Transverse colon (tissue), 4 donors: ENCODE measurements at places on chromosomes 13 and 19. TPM values are rescaled to one million over a fixed set of nuclear protein-coding genes. Genes with fewer than 3 reads are reported as not detected.

- H3K36me3 ChIP-seq, result peaks cover 28% of the 10 kb centered on the region
- H3K4me1 ChIP-seq, result peaks cover 72% of the 10 kb centered on the region
- no peak overlapping the region for H3K4me3 ChIP-seq
- H3K27ac ChIP-seq, result peak overlapping the region; percentile 99
- DNase-seq, result no peak
- no peaks in the 10 kb centered on the region for H3K27me3 ChIP-seq
These were observed 1.9 kb upstream of the FAM174C start for GRCh38 chr19:1273263-1274041.

DNA sequence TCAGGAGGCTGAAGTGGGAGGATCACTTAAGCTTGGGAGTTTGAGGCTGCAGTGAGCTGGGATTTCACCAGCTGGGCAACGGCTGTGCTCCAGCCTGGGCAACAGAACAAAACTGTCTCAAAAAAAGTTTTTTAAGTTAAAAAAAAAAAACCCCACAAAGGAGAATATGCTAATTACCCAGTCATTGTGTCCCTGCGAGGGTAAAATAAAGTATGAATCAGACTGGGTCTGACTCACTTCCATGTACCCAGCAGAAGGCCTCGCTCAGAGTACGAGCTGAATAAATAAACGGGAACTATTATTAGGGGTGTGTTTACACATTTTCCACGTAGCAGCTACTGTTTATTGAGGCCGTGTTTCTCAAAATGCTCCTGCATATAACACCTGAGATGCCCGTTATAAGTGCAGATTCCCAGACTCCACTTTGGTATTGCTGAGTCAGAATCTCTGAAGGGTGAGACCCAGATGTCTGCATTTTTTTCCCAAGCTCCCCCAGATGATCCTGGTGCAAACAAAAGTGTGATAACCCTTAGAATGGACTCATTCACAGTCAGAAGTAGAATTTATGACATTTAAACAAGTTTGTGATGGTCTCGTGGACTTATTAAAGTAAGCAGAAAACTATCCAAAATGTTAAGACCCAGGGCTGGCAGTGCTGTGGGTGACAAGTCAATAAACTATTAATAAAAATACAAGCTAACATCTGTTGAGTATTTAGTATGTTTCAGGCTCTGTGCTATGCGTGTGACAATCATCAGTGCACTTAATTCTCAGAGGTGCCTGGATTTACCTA lies 28.2 kb downstream of the KCNC3 start:
- no peaks in the 10 kb centered on the region for H3K4me1 ChIP-seq
- peaks cover 4% of the 10 kb centered on the region for H3K36me3 ChIP-seq
- no peak overlapping the region for H3K27ac ChIP-seq
- DNase-seq, result no peak

The IRS2 gene
- 72.6 TPM for total RNA-seq

GRCh38 chr13:44342741-44343140 lies 30.9 kb upstream of the SERP2 start:
- H3K4me1 ChIP-seq, result peaks cover 13% of the 10 kb centered on the region
- H3K4me3 ChIP-seq, result no peak overlapping the region
- no peaks in the 10 kb centered on the region for H3K27me3 ChIP-seq
- DNase-seq, result no peak
- H3K27ac ChIP-seq, result no peak overlapping the region

- H3K27me3 ChIP-seq, result no peaks in the 10 kb centered on the region
- H3K4me1 ChIP-seq, result no peaks in the 10 kb centered on the region
- H3K4me3 ChIP-seq, result no peak overlapping the region
- H3K36me3 ChIP-seq, result no peaks in the 10 kb centered on the region
- DNase-seq, result no peak
These were observed 147.5 kb downstream of the VWA8 start for GRCh38 chr13:41813426-41813825.

GRCh38 chr13:47484548-47484947 lies 516.5 kb downstream of the SUCLA2 start:
- no peak overlapping the region for H3K27ac ChIP-seq
- H3K4me3 ChIP-seq, result no peak overlapping the region
- no peaks in the 10 kb centered on the region for H3K4me1 ChIP-seq

DNA sequence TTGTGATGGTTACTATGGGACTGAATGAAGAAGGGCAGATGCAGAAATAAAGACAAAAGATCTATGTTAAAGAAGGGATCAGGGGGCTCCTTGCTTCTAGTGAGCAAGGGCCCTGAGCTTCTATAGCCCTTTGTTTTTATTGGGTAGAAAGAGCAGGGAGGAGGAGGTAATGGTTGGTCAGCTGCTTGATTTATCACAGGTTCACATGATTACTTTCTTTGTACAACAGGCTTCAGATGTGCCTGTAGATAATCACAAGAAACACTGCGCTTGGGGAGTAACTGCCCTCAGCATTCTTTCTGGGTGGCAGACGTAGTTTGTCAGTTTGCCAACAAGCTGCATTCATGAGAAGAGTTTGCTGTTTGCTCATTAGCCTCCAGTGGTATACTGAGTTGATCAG lies 4.8 kb upstream of the ZNF439 start:
- no peak for DNase-seq
- no peak overlapping the region for H3K4me3 ChIP-seq
- H3K27ac ChIP-seq, result no peak overlapping the region
- no peaks in the 10 kb centered on the region for H3K27me3 ChIP-seq

- DNase-seq, result no peak
- H3K36me3 ChIP-seq, result no peaks in the 10 kb centered on the region
- no peak overlapping the region for H3K4me3 ChIP-seq
- H3K27me3 ChIP-seq, result no peaks in the 10 kb centered on the region
These were observed 28.8 kb upstream of the LRCH1 start for GRCh38 chr13:46523972-46524752.

- no peak for DNase-seq
- H3K36me3 ChIP-seq, result no peaks in the 10 kb centered on the region
- no peaks in the 10 kb centered on the region for H3K27me3 ChIP-seq
- no peak overlapping the region for H3K4me3 ChIP-seq
These were observed 340.2 kb downstream of the DIAPH3 start for GRCh38 chr13:59823486-59823885.

GRCh38 chr19:17259118-17259780 lies 5.3 kb downstream of the USHBP1 start:
- H3K27me3 ChIP-seq, result no peaks in the 10 kb centered on the region
- H3K4me1 ChIP-seq, result no peaks in the 10 kb centered on the region
- H3K4me3 ChIP-seq, result no peak overlapping the region
- DNase-seq, result no peak
- H3K27ac ChIP-seq, result no peak overlapping the region

DNA sequence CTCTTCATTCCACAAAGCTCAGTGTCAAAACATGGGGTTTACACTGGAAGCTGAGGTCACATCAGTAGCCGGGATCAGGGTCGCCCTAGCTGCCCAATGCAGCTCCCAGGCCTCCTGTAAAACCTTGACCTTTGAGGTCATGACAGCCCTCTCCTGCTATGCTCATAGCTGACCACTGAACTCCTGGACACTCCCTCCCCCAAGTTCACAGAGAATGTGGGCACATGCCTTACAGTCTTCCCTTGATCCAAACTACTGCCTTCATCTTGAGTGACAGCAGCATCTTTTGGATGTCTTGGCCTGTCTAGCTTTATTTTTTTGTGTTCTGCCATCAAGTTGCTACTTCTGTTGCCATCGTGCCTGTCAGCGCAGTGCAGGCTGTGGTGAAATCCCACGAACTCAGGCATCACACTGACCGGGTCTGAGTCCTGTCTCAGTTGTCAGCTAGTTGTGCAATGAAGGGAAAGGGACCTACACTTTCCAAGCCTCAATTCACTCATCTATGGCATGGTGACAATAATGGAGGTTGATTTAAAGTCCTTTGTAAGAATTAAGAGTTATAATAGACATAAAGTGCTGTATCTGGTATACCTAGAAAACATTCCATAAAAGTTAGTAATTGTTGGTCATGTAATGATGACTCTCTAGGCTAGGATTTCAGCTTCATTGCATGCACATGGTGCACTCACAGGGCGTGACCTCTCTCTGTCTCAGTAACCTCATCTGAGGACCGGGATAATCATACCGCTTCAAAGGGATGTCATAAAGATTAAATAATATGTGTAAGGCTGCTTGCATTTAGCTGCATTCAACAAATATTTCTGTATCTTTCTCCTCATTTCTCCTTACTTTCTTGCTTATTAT lies 16.4 kb upstream of the ALOX5AP start:
- no peaks in the 10 kb centered on the region for H3K36me3 ChIP-seq
- no peaks in the 10 kb centered on the region for H3K27me3 ChIP-seq
- H3K27ac ChIP-seq, result no peak overlapping the region
- no peak for DNase-seq

The DACT3 gene
- 27.1 TPM for total RNA-seq

The ZNF724 gene
- 4.9 TPM for total RNA-seq

DNA sequence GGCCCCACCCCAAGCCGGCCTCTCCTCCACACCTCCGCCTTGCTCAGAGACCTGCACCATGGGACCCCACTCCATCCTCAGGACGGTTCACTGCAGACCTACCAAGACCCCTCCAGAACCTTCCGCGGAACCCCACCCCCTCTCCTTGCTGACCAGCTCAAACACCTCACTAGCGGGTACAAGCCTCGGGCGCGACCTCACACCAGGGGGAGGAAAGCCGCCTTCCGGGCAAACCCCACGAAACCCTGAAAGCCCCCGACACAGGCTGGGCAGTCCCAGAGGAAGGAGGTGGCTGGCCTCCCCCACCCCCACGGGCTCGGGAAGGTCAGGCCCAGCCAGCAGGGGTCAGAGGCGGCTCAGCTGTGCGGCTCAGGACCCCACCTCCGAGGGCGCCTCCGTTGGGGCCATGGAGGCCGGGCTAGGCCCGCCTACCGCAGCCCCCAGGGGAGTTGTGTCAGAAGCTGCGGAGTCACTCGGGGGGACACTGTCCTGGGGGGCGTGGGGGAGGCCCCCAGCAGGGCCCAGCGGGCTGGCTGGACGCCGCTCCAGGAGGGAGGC lies 9.8 kb downstream of the GRIN3B start:
- peak overlapping the region; percentile 70 for H3K27ac ChIP-seq
- no peaks in the 10 kb centered on the region for H3K4me1 ChIP-seq
- no peaks in the 10 kb centered on the region for H3K27me3 ChIP-seq
- no peaks in the 10 kb centered on the region for H3K36me3 ChIP-seq
- H3K4me3 ChIP-seq, result no peak overlapping the region
- DNase-seq, result no peak

The DCLK1 gene
- 7.3 TPM for total RNA-seq

DNA sequence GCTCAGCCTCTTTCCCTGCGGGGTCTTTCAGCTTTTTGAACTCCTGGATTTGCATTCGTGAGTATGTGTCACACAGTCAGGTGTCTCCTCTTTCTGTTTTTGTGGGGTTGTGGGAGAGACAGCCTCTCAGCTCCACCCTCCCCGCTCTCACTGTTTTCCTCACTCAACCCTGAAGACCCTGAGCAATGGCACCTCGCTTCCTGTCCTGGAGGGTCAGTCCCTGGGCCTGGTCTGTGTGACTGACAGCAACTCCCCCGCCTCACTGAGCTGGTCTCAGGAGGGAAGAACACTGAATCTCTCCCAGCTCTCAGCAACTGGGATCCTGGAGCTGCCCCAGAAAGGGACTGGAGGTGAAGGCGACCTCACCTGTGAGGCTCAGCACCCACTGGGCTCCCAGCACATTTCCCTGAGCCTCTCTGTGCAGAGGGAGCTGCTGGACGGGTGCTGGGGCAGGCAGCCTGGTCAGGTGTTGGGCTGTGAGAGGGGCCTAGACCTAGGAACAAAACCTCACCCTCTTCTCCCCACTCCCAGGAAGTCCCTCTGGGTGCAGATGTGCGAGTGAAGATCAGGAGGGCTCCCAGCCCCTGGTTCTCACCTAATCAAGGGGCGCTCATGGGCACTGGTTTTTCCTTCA lies 4.2 kb upstream of the SIGLEC7 start:
- no peaks in the 10 kb centered on the region for H3K36me3 ChIP-seq
- peak overlapping the region; percentile 55 for H3K27ac ChIP-seq
- peaks cover 14% of the 10 kb centered on the region for H3K27me3 ChIP-seq
- no peak for DNase-seq
- no peak overlapping the region for H3K4me3 ChIP-seq
- no peaks in the 10 kb centered on the region for H3K4me1 ChIP-seq

DNA sequence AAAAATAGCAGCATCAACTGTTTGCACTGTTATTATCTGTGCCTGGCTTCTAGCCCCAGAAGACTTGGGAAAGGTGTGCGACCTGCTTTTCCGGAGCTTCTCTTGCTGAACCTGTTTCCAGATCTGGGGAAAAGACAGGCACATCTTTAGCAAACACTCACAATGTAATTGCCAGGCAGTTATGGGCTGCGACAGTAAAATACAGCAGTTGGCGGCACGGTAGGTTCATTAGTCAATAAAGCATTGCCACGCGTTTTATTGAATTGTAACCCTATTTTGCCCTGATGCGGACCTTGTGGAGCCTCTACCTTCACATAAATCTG lies 223.7 kb upstream of the TSHZ3 start:
- H3K27ac ChIP-seq, result no peak overlapping the region
- DNase-seq, result no peak
- H3K27me3 ChIP-seq, result no peaks in the 10 kb centered on the region
- no peak overlapping the region for H3K4me3 ChIP-seq
- no peaks in the 10 kb centered on the region for H3K4me1 ChIP-seq
- H3K36me3 ChIP-seq, result no peaks in the 10 kb centered on the region
